Type B pancreatic cell (in vitro differentiated cells): ENCODE measurements at places on chromosomes 3 and 15.

- no peaks in the 10 kb centered on the region for H3K36me3 ChIP-seq
- H3K27me3 ChIP-seq, result peaks cover 10% of the 10 kb centered on the region
- peaks cover 8% of the 10 kb centered on the region for H3K4me1 ChIP-seq
- H3K4me3 ChIP-seq, result no peak overlapping the region
- H3K27ac ChIP-seq, result no peak overlapping the region
- no peak for DNase-seq
Observed at GRCh38 chr15:60695713-60696522, 217.0 kb upstream of the ICE2 start.

- H3K27ac ChIP-seq, result no peak overlapping the region
- no peaks in the 10 kb centered on the region for H3K27me3 ChIP-seq
- H3K4me3 ChIP-seq, result no peak overlapping the region
- no peaks in the 10 kb centered on the region for H3K4me1 ChIP-seq
- H3K36me3 ChIP-seq, result no peaks in the 10 kb centered on the region
- no peak for DNase-seq
Observed at GRCh38 chr3:98692787-98693473, 70.2 kb upstream of the ST3GAL6 start.

- peaks cover 34% of the 10 kb centered on the region for H3K4me1 ChIP-seq
- peak overlapping the region; percentile 90 for H3K27ac ChIP-seq
- peaks cover 12% of the 10 kb centered on the region for H3K36me3 ChIP-seq
- peaks cover 41% of the 10 kb centered on the region for H3K27me3 ChIP-seq
Observed at GRCh38 chr3:4978966-4979427, 240 bp upstream of the BHLHE40 start.

DNA sequence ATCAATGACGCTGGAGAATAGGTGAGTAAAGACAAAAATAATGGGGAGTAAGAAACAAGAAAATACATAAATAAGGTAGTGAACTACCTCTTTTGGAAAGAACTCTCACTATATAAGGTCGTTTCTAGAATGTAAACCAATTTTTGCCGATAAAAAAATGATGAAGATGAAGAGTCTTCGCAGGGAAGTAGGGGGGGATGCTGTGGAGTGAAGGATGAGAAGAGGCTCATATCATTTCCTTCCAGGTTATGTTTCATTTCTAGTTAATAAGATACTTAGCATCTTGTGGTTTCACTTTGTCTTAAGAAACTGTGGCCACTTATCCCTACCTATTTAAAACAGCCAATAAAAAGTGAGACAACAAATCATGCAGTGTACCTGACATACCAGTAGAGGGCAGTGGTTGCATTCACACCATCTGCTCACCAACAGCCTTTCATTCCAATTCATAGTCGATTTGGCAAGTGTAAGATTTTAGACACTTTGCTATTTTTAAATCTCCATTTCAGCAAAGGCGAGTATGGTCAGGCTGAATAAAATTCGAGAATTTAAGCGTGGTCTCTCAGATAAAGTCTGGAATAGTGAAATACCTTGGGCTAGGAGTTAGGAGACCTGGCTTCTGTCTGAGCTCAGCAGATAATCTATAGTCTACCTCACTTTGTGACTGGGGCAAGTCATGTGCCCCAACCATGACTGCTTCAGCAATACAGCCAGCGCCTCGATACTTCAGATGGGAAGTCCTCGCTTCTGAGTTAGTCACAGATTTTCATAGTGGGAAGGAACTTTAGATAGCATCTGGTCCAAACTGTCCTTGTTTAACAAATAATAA lies 28.9 kb upstream of the ICE2 start:
- H3K4me1 ChIP-seq, result peaks cover 3% of the 10 kb centered on the region
- no peaks in the 10 kb centered on the region for H3K36me3 ChIP-seq
- H3K27ac ChIP-seq, result no peak overlapping the region
- no peaks in the 10 kb centered on the region for H3K27me3 ChIP-seq
- no peak overlapping the region for H3K4me3 ChIP-seq

- H3K4me1 ChIP-seq, result peaks cover 11% of the 10 kb centered on the region
- no peak overlapping the region for H3K27ac ChIP-seq
- H3K4me3 ChIP-seq, result no peak overlapping the region
Observed at GRCh38 chr3:111336511-111336910, 205.5 kb upstream of the CD96 start.

GRCh38 chr3:112074616-112075497 lies 11.3 kb upstream of the C3orf52 start:
- DNase-seq, result no peak
- H3K27ac ChIP-seq, result peak overlapping the region; percentile 97
- no peaks in the 10 kb centered on the region for H3K27me3 ChIP-seq
- no peaks in the 10 kb centered on the region for H3K36me3 ChIP-seq
- H3K4me1 ChIP-seq, result peaks cover 10% of the 10 kb centered on the region

DNA sequence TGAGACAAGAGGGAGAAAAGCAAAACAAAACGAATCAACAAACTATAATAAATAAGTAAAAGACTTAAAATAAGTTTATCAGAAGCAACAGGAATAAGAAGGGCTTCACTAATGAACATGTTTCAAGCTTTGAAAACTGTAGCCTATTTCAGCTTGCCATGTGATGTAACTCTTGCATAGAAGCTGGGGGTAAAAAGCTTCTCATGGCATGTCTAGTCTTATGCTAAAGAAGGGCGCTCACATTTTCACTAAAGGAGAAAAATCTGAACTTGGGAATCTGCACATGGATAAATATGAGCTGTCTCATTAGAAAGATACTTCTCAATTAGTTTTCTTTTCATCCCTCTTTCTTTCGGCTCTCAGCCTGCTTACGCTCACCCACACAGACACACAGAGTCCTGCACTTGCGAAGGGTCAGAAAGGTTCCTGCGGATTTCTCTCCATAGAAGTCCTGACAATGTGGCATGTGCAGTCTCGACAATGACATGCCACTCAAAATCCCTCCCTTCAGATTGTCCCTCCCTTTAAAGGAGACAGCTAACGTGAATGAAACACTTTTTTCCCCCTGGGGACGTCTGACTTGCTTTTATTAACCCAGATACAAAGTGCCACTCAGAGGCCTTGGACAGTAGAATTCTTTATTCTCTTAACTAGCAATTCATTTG lies 568.9 kb upstream of the NR2F2 start:
- no peak for DNase-seq
- no peak overlapping the region for H3K27ac ChIP-seq
- H3K36me3 ChIP-seq, result no peaks in the 10 kb centered on the region
- no peaks in the 10 kb centered on the region for H3K27me3 ChIP-seq
- peaks cover 11% of the 10 kb centered on the region for H3K4me1 ChIP-seq
- H3K4me3 ChIP-seq, result peak overlapping the region; percentile 12

DNA sequence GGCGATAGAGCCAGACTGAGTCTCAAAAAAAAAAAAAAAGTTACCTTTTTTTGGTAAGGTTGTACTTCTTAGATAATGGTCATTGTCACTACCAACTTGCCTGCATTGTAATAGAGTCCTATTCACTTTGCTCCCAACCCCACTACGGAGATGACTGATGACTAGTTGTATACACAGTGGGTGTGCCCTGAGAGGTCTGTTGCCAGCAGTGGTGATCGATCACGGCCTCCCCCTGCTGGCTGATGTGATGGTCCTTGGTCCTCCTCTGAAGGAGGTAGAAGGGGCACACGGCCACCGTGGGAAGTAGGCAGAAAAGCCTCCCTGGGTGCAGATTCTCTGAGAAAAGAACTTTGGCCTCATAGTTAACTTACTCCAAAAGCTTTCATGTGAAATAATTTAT lies 10.7 kb downstream of the GCNT3 start:
- H3K4me3 ChIP-seq, result no peak overlapping the region
- H3K4me1 ChIP-seq, result peaks cover under 1% of the 10 kb centered on the region
- DNase-seq, result no peak
- no peaks in the 10 kb centered on the region for H3K36me3 ChIP-seq
- H3K27ac ChIP-seq, result no peak overlapping the region

DNA sequence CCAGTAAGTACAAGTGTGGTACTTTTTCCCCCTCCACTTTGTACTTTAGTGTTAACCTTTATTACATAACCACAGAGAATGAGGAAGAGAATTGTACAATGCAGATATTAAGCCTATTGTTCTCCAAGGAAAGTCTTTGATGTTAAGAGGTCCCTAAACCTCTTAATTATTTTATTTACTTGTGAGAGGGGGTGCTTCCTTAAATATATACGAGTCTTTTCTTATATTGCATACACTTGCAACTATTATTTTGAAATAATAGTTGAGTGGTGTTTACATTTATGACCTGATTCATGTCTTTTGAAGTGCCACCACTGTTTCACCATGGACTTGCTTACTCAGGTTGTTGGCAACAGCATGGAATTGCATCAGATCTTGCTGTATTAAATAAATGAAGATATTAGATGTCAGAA lies 10.1 kb downstream of the USP3 start:
- H3K27ac ChIP-seq, result no peak overlapping the region
- H3K4me1 ChIP-seq, result peaks cover 56% of the 10 kb centered on the region
- DNase-seq, result no peak
- H3K36me3 ChIP-seq, result no peaks in the 10 kb centered on the region

GRCh38 chr15:65368302-65369211 lies 9.2 kb downstream of the IGDCC3 start:
- peak overlapping the region; percentile 56 for H3K4me3 ChIP-seq
- no peaks in the 10 kb centered on the region for H3K27me3 ChIP-seq
- peaks cover 58% of the 10 kb centered on the region for H3K4me1 ChIP-seq
- no peak for DNase-seq
- H3K36me3 ChIP-seq, result peaks cover 8% of the 10 kb centered on the region

DNA sequence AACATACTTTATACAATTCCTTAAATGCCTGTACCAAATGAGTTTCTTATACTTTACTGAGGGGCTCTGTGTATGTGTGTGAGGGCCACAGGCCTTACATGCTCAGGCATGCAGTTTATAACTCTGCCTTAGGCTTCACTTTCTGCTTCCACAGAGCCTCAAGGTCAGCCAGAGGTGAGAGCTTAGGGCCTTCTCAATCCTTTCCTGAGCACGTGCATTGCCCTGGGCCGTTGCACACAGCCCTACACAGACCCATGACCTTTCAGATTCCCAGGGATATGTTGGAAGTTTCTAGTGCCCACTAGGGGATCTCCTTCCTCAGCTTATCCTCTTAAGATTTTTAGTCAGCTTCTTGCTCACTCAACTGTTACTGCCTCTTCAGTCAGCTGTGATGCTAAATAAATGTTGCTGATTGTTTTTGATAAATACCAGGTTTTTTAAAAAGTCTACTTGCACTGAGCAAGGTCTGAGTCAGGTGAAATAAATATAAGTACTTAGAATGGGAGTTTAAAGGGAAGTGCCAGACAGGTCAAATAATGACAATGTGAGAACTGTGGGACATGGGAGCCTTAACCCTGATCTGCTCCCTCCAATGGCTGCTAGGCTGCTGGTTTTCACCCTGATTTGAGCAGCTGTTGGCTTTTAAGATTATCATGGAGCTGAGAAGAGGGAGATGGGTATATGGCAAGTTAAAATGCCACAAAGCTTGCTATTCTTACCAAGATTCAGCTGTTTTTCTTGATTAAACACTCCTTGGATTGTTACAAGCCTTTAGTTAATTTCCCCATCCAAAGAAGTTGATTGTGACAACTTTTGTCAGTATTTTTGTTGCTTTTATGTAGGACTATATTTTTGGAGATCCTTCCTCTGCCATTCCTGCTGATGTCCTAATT lies 169.5 kb downstream of the PLD1 start:
- no peaks in the 10 kb centered on the region for H3K4me1 ChIP-seq
- peaks cover 5% of the 10 kb centered on the region for H3K36me3 ChIP-seq
- no peak overlapping the region for H3K27ac ChIP-seq
- no peaks in the 10 kb centered on the region for H3K27me3 ChIP-seq

- no peak for DNase-seq
- H3K36me3 ChIP-seq, result no peaks in the 10 kb centered on the region
- no peak overlapping the region for H3K27ac ChIP-seq
- peaks cover 18% of the 10 kb centered on the region for H3K4me1 ChIP-seq
Observed at GRCh38 chr3:67017211-67017610, 19.1 kb downstream of the KBTBD8 start.

- peaks cover 29% of the 10 kb centered on the region for H3K36me3 ChIP-seq
- H3K27me3 ChIP-seq, result no peaks in the 10 kb centered on the region
- no peak overlapping the region for H3K4me3 ChIP-seq
- no peak overlapping the region for H3K27ac ChIP-seq
- DNase-seq, result no peak
Observed at GRCh38 chr15:42185801-42186200, 22.3 kb downstream of the VPS39 start.

DNA sequence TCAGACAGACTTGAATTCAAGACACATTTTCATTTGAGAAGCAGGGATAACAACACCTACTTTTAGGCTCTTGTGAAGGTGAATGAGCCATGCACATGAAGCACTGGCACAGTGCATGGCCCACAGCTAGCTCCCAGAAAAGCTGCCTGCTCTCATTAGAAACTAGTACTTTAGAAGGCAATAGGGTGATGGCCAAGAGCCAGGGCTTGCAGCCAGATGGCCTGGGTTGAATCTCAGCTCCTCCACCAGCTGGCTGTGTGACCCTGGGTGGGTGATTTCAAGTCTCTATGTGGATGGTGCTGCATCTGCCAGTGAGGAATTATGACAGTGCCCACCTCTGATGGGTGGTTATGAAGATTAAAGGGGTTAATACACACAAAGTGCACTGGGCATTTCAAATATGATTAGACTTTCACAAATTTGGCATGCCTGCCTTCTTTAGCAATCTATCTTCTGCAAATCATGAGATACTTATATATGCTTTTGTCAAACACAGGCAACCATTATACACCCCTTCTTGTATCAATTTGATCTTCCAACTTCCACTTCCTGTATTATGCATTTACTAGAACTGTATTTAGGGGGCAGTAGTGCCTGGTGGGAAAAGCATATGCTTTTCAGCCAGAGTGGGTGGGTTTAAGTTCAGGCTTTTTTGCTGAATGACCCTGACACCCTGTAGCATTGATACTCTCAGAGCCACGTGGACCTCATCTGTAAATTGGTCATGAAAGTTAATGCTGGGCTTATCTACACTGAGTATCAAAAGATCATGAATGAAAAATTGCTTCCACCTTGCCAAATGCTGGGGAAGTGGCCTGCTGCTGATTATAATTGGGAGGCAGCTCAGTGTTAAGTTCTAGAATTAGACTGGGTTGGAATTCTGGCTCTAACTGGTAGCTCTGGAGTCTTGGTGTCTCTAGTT lies 34.7 kb upstream of the RBP1 start:
- no peak overlapping the region for H3K27ac ChIP-seq
- peaks cover 16% of the 10 kb centered on the region for H3K36me3 ChIP-seq
- no peak overlapping the region for H3K4me3 ChIP-seq

DNA sequence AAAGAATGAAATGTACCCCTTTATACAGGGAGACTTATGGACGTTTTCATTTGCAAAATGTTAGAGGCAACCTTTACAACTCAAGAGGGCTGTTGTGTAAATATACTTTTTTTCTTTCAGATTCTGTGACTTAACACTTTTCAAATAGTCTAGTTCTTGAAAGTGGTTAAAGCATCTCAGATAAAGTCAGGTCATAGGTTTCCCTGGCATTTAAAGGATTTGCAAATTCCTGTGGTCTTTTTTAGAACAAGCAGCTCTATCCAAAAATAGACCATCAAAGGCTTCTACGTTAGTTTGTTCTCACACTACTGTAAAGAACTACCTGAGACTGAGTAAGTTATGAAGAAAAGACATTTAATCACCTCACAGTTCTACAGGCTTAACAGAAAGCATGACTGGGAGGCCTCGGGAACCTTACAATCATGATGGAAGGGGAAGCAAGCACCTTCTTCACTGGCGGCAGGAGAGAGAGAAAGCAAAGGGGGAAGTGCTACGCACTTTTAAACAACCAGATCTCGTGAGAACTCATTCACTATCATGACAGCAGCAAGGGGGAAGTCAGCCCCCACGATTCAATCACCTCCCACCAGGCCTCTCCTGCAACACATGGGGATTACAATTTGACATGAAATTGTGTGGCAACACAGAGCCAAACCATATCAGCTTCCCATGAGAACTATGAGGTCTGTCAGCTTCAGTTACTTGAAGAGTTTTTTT lies 23.3 kb upstream of the GABRR3 start:
- no peaks in the 10 kb centered on the region for H3K27me3 ChIP-seq
- no peaks in the 10 kb centered on the region for H3K36me3 ChIP-seq
- no peak overlapping the region for H3K4me3 ChIP-seq
- H3K27ac ChIP-seq, result no peak overlapping the region
- H3K4me1 ChIP-seq, result no peaks in the 10 kb centered on the region
- DNase-seq, result no peak
